ENCODE measurements at places on chromosomes 6 and 20. TPM values are rescaled to one million over a fixed set of nuclear protein-coding genes. Genes with fewer than 3 reads are reported as not detected.
A peak's percentile ranks its signal among the peaks of the same experiment; 100 is the strongest.

DNA sequence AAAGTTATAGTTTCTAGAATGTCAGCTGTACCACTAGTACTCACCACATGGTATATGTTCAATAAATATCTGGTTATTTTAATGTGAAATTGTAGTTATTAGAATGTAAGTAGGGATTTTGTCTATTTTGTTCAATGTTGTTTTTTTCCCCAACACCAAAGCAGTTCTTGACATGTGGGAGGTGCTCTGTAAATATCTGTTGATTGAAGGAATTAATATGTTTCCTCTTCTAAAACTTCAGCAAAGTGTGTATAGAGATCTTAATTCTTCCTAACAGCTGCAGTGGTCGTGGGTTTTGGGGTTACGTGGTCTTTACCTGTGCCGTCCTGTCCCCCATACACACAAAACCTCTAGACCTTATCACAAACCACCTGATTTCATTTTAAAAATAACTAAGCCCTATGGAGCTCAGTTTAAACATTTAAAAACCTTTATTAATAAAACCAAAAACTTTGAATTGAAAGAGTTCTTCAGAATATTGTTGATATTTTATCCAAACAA, 471.9 kb upstream of the SOX4 start:
- no peak for DNase-seq

The EFCAB8 gene
- polyA plus RNA-seq = 0.09 TPM

GRCh38 chr6:16956361-16956760, 145.5 kb upstream of the STMND1 start:
- no peak for DNase-seq

The GSTA2 gene
- 0.36 TPM for polyA plus RNA-seq

GRCh38 chr6:169959136-169960002, 207.9 kb downstream of the ERMARD start:
- no peak for DNase-seq

- DNase-seq = no peak
These were observed 46.4 kb downstream of the SLC9A8 start for GRCh38 chr20:49859011-49859410.

- DNase-seq = no peak
These were observed 4.3 kb downstream of the TGM6 start for GRCh38 chr20:2385026-2385425.

DNA sequence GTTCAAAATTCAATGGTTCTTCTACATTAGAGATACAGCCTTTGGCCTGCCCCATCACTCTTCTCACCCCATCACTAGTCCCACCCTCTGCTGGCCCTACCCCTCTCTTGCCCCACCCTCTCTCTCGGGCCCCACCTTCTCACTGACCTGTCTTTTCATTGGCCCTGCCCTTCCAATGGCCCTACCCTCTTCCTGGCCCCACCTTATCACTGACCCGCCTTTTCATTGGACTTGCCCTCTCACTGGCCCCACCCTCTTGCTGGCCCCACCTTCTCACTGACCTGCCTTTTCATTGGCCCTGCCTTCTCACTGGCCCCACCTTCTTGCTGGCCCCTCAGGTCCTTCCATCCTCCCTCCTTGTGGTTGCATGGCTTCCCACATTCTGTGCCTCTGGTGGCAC, 107.2 kb upstream of the PLEKHG1 start:
- DNase-seq = no peak

The RAET1E gene
- polyA plus RNA-seq = 0.60 TPM

The REM1 gene
- polyA plus RNA-seq = 0.34 TPM

- no peak for DNase-seq
These were observed 529 bp upstream of the ENPP4 start for GRCh38 chr6:46129291-46129628.

- no peak for DNase-seq
These were observed 75.1 kb downstream of the SNX9 start for GRCh38 chr6:157898169-157898568.

GRCh38 chr6:5121479-5121878, 36.3 kb downstream of the PPP1R3G start:
- no peak for DNase-seq

DNA sequence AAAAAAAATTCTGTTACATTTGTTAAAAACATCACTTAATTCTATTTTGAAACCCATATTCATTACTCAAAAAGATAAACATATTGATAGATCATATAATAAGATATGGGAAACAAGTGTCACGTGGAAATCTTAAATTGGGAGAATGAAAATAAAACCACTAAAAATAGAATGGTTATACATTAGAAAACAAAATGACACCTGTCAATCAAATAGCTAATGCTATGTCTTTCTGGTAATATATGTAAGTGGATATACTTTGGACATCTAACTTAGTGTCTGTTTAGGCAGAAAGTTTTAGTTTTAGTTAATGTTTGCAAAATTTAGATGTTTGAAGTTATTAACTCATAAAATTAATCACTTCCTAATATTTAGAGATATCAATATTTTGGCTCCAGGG, 95.1 kb upstream of the SIM1 start:
- DNase-seq = no peak

DNA sequence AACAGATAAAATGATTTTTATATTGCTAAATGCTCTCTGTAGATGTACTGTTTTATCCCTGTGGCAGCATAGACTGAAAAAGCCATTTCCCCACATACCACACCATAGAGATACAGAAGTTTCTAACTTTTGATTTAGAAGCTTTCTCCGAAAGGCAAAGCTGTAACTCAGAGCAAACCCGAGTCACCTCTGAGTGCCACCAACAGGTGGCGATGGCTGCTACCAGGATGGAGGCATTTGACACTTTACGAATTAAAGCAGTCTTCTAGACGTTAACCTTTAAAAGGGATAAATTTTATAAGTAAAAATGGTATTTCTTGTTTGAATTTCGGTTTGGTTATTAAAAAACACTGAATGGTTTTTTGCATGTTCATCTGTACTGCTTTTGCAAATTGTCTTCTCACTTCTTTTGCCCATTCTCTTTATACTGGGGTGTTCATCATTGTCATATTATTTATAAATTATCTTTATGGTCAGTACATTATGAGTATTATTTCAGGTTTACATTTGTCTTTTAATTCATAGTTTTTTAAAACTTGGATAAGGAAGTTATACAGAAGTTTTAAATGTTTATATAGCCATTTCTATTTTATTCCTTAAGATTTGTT, 201.0 kb upstream of the CEP162 start:
- peak; percentile 47 for DNase-seq

GRCh38 chr20:48703107-48703506, 124.7 kb downstream of the PREX1 start:
- no peak for DNase-seq

The SEMG1 gene
- not detected for polyA plus RNA-seq

DNA sequence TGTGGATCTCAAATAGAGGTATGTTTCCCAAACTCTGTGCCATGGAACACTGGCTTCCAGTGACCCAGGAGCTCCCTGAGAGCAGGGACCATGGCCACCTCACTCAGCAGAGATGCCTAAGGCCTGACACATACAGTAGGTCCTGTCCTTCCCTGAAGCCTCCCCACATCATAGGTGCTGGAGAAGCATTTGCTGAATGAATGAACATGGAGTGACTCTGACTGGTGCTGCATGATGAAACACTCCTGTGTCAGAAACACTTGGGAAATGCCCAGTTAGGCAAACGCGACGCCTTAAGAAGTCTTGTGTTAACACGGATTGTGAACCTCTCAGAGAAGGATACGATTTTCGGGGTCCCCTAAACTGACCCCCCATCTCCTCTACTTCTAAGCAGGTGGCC, 14.3 kb downstream of the SLA2 start:
- DNase-seq = no peak

DNA sequence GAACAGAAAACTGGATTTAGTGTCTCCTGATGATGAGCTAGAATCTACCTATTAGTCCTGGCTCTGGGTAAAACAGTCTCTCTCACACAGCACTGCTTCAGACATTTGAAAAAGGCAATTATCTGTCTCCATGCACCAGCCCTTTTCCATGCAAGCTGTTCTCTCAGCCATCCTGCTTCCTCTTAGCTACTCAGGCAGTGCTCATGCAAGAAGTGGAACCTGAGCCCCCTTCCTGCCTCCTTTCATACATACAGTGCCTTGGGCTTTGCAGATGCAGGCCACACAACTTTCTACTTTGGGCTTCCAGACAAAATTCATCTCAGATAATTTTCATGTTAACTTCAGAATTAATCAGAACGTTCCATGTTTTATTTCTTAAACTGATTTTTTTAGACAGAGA, 151.3 kb downstream of the RALGAPA2 start:
- DNase-seq = no peak
